ENCODE measurements at places on chromosomes 2 and 18. TPM values are rescaled to one million over a fixed set of nuclear protein-coding genes. Genes with fewer than 3 reads are reported as not detected.

GRCh38 chr2:228675091-228675490, 493.6 kb upstream of the SPHKAP start:
- H3K27ac ChIP-seq: no peak overlapping the region
- H3K4me3 ChIP-seq: no peak overlapping the region
- H3K4me1 ChIP-seq: no peaks in the 10 kb centered on the region
- H3K27me3 ChIP-seq: no peaks in the 10 kb centered on the region
- DNase-seq: peak; percentile 45

- H3K27me3 ChIP-seq: no peaks in the 10 kb centered on the region
- H3K36me3 ChIP-seq: peaks cover 14% of the 10 kb centered on the region
- no peak overlapping the region for H3K4me3 ChIP-seq
- peaks cover 6% of the 10 kb centered on the region for H3K4me1 ChIP-seq
Observed at GRCh38 chr2:31243053-31243452, 9.1 kb downstream of the EHD3 start.

The GALNT5 gene
- polyA plus RNA-seq: 28.9 TPM

- H3K4me3 ChIP-seq: no peak overlapping the region
- no peaks in the 10 kb centered on the region for H3K27me3 ChIP-seq
- H3K36me3 ChIP-seq: no peaks in the 10 kb centered on the region
- H3K27ac ChIP-seq: no peak overlapping the region
Observed at GRCh38 chr2:164065038-164065437, 329.2 kb upstream of the FIGN start.

DNA sequence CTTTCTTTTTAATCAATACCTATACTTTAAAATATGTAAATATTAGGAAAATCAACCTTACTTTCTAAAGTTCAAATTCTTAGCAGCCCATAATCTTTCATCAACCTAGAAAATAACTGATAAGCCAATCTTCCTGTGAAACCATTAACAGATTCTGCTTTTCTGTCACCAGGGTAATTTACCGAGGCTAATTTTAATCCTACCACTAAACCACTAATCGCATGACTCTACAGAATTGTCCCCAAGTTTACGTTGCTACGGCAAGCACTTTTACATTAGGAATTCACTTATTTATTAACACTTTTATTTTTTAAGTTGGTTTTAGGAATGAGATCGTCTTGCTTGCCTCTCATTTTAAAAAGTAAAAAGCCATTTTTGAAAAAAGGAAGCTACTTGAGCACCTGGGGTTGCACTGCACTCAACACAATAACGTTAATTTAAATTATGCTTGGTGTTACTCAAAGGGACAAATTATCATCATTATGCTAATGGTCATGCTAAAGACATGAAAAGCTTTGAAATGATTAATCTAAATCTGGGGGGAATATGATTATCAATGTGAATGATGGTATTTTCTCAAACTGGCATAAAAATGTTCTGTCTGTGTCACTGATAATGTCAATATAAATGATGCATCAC, 10.2 kb downstream of the ZNF516 start:
- peaks cover 17% of the 10 kb centered on the region for H3K4me1 ChIP-seq
- no peaks in the 10 kb centered on the region for H3K27me3 ChIP-seq
- peaks cover 7% of the 10 kb centered on the region for H3K36me3 ChIP-seq
- H3K4me3 ChIP-seq: no peak overlapping the region
- DNase-seq: no peak
- no peak overlapping the region for H3K27ac ChIP-seq

The MTA3 gene
- polyA plus RNA-seq: 25.9 TPM

DNA sequence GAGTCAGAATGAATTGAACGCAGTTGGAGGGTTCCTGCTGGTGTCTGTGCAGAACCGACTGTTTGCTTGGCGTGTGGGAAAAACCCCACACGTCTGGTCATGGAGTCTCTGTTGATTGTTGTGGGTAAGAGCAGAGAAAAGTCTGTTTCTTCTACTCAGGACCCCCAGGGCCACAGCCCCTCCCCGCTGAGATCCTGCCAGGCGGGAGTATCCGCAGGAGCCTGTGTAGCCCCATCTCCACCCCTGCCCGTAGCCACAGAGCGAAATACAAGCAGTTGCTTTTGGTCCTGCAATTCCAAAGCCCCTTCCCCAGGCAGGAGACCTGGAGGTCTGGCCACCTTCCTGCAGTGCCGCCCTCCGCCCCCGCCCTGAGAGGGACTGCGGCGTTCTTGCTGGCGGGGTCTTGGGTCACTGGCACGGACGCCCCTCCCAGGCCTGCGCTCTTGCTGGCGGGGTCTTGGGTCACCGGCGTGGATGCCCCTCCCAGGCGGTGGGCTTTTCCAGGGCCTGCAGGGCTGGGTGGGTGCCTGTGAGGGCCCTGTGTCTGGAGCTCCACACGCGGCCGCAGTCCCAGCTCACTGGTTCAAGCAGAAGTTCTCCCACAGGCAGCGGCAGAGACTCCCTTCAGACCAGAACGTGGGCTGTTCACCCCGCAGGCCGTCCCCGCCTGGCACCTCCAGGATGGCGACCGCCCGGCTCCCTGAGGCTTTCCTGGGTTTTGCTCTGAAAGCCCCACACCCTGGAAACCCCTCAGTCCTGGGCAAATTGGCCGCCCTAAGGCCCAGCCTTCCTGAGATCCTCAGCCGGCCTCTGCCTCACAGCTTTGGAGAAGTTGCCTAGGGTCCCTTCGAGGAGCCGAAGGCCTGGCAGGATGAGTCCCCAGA, 76.0 kb upstream of the CTDP1 start:
- H3K4me1 ChIP-seq: 0 out of 2 replicates have a peak, but pooled peaks cover 2% of the 10 kb centered on the region
- no peak for DNase-seq
- no peak overlapping the region for H3K27ac ChIP-seq
- H3K4me3 ChIP-seq: no peak overlapping the region
- H3K36me3 ChIP-seq: no peaks in the 10 kb centered on the region
- peaks cover 12% of the 10 kb centered on the region for H3K27me3 ChIP-seq

GRCh38 chr18:35470435-35470834, 27.3 kb downstream of the INO80C start:
- H3K4me3 ChIP-seq: no peak overlapping the region
- no peaks in the 10 kb centered on the region for H3K36me3 ChIP-seq
- H3K27ac ChIP-seq: no peak overlapping the region
- peaks cover 5% of the 10 kb centered on the region for H3K4me1 ChIP-seq
- DNase-seq: no peak

The MLPH gene
- polyA plus RNA-seq: 23.7 TPM

- H3K27ac ChIP-seq: no peak overlapping the region
- no peak overlapping the region for H3K4me3 ChIP-seq
- H3K27me3 ChIP-seq: no peaks in the 10 kb centered on the region
- no peaks in the 10 kb centered on the region for H3K36me3 ChIP-seq
- DNase-seq: peak; percentile 15
Observed at GRCh38 chr2:133516405-133517026, 51.7 kb downstream of the NCKAP5 start.

DNA sequence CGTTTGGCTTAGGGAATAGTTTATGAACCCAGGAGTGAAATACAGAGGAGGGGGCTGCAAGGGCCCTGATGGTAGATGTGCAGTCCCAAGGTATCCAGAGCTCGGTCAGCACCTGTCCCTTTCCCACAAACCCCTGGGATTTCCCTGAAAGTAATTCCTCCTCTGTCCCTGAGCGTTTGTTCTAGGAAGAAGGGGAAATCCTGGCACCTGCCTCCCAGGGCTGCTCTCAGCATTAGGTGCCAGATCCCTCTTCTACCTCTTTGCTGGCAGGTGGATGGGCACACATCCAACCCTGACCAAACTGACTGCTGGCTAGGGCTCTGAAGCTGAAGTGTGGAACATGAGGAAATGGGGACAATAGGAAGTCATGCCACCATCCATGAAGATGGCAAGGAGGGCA, 824.0 kb downstream of the SLC4A3 start:
- H3K27me3 ChIP-seq: no peaks in the 10 kb centered on the region
- H3K4me1 ChIP-seq: no peaks in the 10 kb centered on the region
- no peak for DNase-seq
- no peak overlapping the region for H3K27ac ChIP-seq
- no peaks in the 10 kb centered on the region for H3K36me3 ChIP-seq
- H3K4me3 ChIP-seq: no peak overlapping the region

DNA sequence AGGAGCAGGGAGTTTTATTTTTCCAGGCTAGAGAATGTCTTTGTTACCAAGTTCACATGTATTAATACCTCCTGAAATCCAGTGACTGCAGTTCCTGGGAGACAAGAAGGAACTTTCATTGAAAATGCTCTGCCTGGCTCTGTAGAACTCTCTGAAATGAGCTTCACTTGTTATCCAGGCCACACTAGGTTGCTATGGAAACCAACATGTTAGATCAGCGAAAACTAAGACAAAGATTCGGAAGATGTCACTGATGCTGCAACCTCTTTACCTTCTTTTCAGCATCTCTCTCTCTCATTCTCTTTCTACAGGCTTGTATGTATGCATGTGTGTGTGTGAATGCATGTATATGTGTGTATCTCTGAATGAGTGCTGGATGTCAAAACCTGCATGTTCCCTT, 218.5 kb downstream of the TRIB2 start:
- H3K4me3 ChIP-seq: no peak overlapping the region
- H3K27ac ChIP-seq: no peak overlapping the region
- H3K27me3 ChIP-seq: no peaks in the 10 kb centered on the region
- no peaks in the 10 kb centered on the region for H3K36me3 ChIP-seq

DNA sequence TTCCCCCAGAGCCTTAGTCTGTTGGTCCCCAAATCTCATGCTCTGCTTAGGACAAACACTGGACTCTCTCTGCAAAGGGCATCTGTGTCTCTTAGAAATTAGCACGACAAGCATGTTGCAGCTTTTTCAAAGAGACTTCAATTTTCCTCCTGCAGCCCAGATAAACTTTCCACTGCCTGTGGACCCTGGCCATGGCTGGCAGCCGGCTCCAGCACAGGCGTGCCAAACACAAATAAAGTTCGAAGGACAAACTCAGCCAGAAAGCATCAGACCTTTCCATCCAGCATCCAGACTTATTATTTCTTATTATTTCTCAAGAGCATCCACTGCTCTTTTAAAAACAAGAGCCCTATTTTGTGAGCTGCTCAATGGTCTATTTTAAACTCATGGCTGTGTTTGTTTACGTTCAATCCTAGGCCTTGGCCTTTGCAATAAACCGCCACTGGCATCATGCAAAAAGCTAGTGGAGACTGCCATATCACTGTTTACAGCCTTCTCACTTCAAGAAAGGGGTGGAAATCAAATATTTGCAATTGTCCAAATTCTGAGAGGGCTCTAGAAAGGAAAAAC, 300.8 kb downstream of the BCL11A start:
- no peaks in the 10 kb centered on the region for H3K36me3 ChIP-seq
- no peak overlapping the region for H3K27ac ChIP-seq
- DNase-seq: no peak
- no peaks in the 10 kb centered on the region for H3K27me3 ChIP-seq

DNA sequence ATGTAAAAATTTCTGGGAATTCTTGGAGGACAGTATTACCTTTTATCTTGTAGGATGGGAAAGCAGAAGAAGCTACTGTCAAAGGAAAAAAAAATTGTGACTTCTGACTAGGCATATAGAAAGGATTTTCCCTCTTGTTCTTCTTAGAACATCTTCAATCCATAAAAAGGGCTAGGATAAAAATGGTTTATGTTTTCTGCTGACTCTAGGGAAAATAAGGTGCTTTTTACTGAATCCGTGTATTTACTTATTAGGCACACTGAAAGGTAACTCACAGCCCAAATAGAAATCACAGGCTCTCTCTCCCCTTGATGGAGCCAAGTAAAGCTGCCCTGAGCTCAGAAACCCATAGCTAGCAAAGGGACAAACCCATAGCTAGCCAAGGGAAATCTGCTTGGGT, 74.6 kb downstream of the EPAS1 start:
- H3K4me1 ChIP-seq: peaks cover 3% of the 10 kb centered on the region
- no peak overlapping the region for H3K27ac ChIP-seq
- H3K4me3 ChIP-seq: no peak overlapping the region
- H3K36me3 ChIP-seq: peaks cover 79% of the 10 kb centered on the region
- DNase-seq: no peak

DNA sequence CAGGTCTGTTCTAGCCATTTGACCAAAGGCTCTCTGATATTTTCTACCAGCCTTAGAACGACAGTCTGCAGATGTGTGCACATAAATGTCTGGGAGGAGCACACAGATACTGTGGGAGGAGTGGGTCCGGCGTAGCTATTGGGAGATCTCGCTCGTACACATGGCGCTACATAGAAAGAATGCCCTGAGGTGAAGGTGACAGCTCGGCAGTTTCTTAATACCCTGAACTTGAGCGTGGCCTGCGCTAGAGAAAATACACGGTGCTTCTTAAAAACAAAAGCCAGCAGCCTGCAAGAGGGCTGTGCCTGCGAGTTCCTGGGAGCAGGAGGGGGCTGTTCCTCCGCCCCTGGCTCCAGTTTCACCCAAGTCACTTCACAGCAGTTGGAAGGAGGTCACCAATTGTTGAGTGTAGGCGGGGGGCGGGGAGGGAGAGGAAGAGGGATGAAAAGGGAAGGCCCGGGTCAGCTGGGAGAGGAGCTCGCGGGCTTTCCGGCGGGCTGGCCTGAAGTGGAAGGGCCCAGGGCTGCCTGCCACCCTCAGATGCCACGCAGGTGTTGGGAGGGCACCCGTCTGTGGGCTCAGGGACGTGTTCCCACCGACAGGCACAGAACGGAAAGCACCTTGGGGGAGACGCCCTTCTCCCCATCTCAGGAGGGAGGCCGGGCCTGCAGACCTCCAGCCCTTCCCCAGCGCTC, 124.7 kb upstream of the ZNF516 start:
- peak; percentile 57 for DNase-seq
- peaks cover 19% of the 10 kb centered on the region for H3K4me1 ChIP-seq
- H3K4me3 ChIP-seq: 0 out of 2 replicates have a peak overlapping the region, but pooled peaks have one; percentile 5
- peak overlapping the region; percentile 47 for H3K27ac ChIP-seq

The CCL20 gene
- not detected for polyA plus RNA-seq

- H3K36me3 ChIP-seq: peaks cover 6% of the 10 kb centered on the region
- peaks cover 3% of the 10 kb centered on the region for H3K4me1 ChIP-seq
- peak overlapping the region; percentile 82 for H3K27ac ChIP-seq
- H3K4me3 ChIP-seq: peak overlapping the region; percentile 94
- H3K27me3 ChIP-seq: no peaks in the 10 kb centered on the region
Observed at GRCh38 chr2:55616551-55617174, 759 bp downstream of the PPP4R3B start.

DNA sequence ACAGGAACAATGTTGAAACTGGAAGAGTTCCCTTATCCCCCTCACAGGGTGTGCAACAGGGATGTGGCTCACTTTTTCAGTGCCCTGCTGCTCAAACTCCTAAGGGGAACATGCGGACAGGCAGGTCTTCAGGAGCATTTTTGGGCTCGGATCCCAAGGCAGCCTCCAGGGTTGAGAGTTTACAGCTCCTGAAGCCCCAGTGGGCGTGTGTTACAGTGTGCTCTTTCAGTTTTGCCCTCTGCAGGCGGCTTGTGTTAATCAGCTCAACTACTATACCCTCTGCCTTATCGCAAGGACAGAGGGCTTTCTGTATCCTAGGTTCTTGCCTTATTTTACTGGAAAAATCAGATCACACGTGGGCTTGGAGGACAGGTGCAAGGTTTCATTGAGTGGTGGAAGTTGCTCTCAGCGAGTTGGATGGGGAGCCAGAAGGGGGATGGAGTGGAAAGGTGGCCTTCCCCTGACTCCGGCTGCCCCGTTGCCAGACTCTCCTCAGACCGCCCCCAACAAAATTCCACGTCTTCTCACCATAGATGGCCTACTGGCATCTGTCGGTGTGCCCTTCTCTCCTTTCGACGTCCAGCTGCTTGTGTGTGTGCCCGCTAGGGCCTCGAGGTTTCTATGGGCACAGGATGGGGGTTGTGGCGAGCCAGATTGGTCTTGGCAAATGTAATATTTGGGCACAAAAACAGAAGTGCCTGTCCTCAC, 541.9 kb downstream of the TMX3 start:
- H3K27me3 ChIP-seq: no peaks in the 10 kb centered on the region
- no peak overlapping the region for H3K27ac ChIP-seq
- H3K36me3 ChIP-seq: no peaks in the 10 kb centered on the region

All from IMR-90 (cell line).